ENCODE measurements at places on chromosomes 5 and 9. TPM values are rescaled to one million over a fixed set of nuclear protein-coding genes. Genes with fewer than 3 reads are reported as not detected.

DNA sequence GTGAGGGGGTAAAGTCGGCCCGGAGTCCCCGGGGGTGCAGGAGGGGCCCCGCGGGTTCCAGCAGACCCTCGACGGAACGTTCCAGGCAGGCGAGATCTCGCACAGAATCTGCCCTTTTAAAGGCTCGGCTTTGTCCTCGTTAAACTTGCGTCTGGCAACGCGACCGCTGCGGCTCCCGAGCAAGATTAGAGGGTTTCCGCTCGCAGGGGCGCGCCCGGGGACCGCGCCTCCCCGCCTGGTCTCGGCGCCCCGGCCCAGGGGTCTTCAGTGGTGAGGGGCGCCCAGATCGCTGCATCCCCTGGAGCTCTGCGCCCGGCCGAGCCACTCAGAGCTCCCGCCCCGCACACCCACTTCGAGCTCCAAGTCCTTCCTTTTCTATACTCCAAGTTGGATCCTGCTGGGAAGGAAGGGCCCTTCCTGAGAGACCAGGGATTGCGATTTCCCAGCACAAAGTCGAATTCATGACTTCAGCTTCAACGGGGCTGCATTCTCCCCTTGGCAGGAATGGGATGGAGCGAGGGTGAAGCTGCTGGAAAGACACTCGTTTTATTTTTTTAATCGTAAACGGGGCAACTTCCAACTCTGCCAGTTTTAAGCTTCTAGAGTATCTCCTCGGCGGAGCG lies 11.3 kb downstream of the PROP1 start:
- DNase-seq: no peak
- H3K27me3 ChIP-seq: peaks cover 77% of the 10 kb centered on the region
- no peaks in the 10 kb centered on the region for H3K36me3 ChIP-seq

GRCh38 chr9:23606107-23606506 lies 219.9 kb downstream of the ELAVL2 start:
- DNase-seq: no peak
- no peaks in the 10 kb centered on the region for H3K36me3 ChIP-seq
- H3K4me3 ChIP-seq: no peak overlapping the region
- no peaks in the 10 kb centered on the region for H3K4me1 ChIP-seq
- H3K27ac ChIP-seq: no peak overlapping the region

The FIBCD1 gene
- total RNA-seq: 1.3 TPM

The PHYHD1 gene
- total RNA-seq: 39.8 TPM

The SPINK5 gene
- total RNA-seq: 2.1 TPM

Measured in lower lobe of right lung (tissue), 2 donors.